ENCODE measurements at places on chromosomes 2 and 18. TPM values are rescaled to one million over a fixed set of nuclear protein-coding genes. Genes with fewer than 3 reads are reported as not detected.

The SP140 gene
- polyA plus RNA-seq: 0.85 TPM

The SERPINB5 gene
- 0.56 TPM for polyA plus RNA-seq

The FAM124B gene
- 7.0 TPM for polyA plus RNA-seq

The GYPC gene
- 133 TPM for polyA plus RNA-seq

The UGT1A5 gene
- polyA plus RNA-seq: not detected

The PSD4 gene
- polyA plus RNA-seq: 1.6 TPM

The UGT1A10 gene
- polyA plus RNA-seq: not detected

The SLC66A3 gene
- 12.6 TPM for polyA plus RNA-seq

The CPS1 gene
- 1.5 TPM for polyA plus RNA-seq

The ORMDL1 gene
- polyA plus RNA-seq: 52.1 TPM

- DNase-seq: no peak
These were observed 280.5 kb downstream of the CAMKMT start for GRCh38 chr2:44642123-44642857.

DNA sequence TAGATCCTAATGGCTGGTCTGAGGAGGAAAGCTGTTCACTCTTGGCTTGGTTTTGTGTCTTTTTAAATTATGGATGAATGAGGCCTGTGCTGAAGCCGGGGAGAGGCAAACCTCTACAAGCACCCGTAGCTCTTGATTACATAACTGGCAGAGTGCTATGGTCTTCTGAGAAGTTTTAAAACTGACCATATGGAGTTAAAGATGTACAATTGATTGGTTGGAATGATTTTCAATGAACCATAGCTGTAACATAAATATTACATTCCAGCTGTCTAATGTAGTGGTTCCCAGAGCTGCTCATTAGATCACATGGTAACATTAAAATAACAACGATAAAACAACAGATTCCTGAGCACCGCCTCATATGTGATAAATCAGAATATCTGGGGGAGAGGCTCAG is 71.1 kb upstream of the MAP4K3 start:
- no peak for DNase-seq

GRCh38 chr18:36441426-36442240 is 144.1 kb downstream of the FHOD3 start:
- peak; percentile 37 for DNase-seq

DNA sequence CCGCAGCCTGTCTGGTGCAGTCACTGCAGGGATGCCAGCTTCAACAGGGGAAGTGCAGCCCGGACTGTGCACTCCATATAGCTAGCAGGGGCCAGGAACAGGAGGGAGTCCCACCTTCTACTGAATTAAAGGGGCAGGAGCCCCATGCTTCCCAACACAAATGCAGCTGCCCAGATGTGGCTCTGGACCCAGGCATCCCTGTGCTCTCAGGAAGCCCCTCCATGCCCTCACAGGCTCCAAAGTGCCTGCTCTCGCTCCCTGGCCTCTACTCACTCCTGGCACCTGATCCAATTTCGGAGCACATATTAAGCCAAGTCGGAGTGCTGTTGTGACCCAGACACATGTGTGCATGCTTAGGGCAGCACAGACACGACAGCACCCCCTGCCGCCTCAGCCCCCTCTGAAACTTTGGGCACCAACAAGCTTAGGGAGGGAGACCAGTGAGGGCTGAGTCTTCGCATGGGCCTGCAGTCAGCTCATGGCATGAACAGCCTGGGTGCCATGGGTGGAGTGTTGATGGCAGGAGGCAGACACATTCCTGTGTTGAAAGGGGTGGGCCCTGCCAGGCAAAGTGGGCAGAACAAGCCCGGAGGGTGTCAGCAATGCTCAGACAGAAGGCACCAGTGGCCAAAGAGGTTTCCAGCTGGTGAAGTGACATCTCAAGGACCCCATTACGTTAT is 83.5 kb downstream of the ZNF804A start:
- no peak for DNase-seq

- DNase-seq: no peak
These were observed 14.0 kb upstream of the PDIA6 start for GRCh38 chr2:10826625-10827024.

GRCh38 chr2:201931475-201931874 is 102.2 kb upstream of the FZD7 start:
- DNase-seq: no peak

DNA sequence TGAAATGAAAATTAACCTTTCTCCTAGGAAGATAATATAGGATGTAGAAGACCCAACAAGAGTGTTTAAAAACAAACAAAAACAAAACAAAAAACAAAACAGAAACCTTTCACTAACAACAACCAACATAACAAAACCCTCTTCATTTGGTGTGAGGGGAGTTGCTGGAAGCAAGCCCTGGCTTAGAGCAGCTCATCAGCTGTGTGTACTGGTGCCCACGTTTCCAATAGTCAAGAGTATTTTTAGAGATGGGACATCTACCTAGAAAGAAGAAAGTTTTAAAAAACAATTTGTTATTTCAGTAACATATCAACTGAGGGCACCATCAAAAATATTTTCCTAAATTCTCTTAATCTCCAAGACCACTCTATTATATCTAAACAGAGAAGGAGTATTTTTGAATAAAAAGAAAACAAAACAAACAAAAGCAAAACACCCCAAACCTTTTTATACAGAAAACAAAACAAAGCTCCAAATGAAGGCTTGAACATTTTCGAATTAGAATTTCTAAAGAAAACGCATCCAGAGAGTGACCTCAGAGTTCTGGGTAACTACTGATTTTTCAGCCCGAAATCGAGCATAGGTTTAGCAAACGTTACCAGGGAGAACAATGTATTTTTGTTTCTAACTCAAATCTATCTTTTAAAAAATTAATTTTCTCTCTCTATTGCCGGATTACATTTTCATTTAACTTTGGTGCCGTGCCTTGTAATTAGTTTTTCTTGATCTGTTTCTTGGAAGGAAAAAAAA is 134.6 kb downstream of the INSIG2 start:
- DNase-seq: peak; percentile 20

DNA sequence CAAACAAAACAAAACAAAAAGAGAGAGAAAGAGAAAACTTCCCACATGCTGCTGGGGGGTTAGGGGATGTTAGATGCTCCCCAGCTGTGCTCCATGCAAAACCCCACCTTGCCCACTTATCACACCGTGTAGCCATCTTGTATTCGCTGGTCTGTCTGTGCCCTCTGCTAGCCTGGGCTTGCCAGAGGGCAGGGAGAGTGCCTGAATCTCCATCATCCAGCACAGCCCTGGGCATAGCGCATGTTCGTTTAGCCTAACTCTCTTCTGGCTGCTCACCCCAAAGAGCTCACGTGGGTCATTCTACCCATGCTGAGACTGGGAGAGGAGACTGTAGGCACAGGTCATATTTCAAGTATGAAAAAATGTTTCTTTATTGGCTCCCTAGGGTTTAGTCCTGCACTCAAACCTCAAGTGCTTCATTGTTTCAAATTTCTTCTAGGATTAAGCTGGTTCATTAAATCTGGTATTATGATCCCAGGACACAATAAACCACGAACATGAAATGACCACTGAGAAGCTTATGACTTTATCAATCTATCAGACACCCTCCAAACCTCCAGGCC is 100.5 kb downstream of the KCNF1 start:
- DNase-seq: no peak

DNA sequence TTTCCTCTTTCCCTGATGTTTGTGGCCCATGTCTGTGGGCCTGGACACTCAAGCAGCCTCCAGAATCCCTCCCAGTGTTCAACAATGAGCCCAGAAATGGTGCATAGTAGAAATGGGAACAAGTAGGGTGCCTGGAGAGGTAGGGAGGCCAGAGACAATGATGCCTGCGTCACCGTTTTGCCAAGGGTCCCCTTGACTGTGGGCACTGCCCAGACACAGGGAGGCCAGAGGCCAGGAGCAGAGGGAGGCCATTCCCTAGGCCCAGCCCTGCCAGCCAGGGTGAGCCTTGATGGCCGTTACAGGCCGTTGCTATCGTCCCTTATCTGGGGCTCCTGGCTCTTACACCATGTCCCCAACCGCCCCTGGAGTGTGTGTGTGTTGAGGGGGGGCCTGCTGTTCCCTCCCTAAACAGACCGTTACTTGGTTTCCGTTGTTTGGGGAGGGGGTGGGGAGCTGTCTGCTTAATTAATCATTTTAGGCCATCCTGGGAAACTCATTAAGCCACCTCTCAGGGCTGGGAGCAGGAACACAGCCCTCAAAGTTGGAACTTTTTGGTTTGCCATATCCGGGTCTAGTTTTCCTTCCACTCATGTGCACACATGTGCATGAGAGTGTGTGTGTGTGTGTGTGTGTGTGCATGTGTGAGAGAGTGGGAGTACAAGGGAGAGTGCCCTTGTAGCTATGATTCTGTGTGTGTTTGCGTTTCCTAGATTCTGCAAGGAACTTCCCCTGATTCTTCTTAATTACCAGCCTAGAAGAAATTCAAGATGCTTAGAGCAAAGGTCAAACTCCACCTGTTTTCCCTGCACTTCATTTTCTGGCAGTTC is 135.2 kb upstream of the HAAO start:
- DNase-seq: no peak

DNA sequence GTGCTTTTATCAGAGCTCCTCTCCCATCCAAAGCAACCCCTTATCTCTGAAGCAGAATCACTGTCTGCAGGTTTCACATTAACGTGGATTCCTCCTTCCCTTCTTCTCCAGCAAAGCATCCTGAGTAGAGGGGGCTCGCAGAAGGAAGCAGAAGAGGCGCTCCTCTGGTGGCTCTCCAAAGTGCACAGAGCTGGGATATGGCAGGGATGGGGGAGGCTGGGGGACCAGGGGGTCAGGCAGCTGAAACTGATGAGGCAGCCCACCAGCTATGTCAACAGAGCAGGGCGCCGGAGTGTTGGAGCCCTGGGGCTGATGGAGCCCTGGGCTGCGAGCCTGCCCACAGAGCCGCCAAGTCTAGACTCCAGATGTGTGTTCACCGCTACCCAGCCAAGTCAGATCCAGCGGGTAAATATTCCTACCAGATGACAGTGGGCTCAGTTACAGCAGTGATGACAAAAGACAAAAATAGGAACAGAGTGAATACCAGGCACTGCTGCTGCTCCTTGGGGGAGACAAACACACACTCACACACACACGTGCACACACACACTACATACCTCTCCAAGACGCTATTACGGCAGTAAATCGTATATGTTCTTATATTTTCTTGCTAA is 678.3 kb upstream of the ID2 start:
- DNase-seq: peak; percentile 77

- peak; percentile 32 for DNase-seq
These were observed 261.0 kb upstream of the CXCR4 start for GRCh38 chr2:136378712-136379595.

DNA sequence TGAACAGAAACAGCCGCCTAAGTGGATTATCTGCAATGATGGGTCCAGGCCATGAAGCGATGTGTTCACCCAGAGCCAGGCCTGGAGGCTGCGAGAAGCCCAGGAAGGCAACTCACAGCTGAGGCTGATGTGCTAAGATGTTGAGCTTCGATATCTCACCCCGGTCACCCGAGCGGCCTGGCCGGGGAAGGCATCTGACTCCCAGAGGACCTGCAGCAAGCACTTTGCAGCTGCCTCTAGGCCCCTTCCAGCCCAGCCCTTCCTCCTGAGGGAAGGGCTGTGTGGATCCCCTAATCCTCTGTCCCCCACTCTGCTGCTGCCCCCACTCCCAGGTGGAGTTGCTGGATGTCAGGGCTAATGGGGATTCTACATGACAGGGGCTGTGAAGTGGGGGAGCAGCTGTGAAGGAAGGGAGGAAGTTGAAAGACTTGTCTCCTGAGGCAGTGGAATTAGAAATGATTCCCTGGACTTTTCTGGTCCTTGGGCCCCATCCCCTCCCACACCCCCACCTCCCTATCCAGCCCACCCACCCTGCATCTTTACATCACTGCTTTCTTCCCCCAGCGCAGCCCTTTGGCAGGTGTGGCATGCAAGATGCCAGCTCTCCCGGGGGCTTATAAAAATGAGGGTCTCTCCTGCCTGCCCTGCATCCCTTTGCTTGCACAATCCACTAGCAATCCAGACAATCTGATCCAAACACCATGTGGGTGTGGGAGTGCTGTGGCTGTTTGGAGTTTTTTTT is 4.3 kb downstream of the ATP6V1B1 start:
- no peak for DNase-seq

GRCh38 chr2:233817995-233818638 is 36.2 kb downstream of the HJURP start:
- DNase-seq: no peak

DNA sequence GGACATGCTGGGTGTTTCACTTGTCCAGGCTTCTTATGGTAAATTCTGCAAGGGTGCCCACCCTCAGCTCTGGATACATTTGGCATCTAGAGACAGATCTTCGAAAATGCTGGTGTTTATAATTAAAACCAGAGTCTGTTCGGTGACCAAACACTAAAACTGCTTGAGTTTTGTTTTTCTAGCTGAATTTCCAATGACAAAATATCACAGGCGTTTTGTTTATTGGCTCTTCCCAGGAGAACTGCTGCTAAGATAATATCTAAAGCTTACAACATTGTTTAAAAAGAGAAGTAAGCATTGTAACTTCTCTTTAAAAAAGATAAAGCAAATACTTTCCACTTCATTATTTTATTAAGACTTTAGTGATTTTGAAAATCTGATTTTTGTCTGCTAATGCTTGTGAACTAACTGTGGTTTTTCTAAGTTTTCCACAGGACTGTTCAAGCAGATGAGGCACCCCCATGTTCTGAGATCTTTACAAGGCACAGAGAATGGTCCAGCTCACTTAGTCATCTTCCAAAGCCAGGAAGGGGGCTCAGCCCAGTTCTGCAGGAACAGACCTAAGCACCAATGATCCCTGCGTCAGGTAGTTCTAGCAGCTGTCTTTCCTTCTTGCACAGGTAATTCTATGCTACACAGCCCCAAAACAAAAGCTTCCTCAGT is 94.8 kb upstream of the LTBP1 start:
- no peak for DNase-seq

- DNase-seq: no peak
These were observed 50.0 kb downstream of the LPIN1 start for GRCh38 chr2:11796190-11797171.

DNA sequence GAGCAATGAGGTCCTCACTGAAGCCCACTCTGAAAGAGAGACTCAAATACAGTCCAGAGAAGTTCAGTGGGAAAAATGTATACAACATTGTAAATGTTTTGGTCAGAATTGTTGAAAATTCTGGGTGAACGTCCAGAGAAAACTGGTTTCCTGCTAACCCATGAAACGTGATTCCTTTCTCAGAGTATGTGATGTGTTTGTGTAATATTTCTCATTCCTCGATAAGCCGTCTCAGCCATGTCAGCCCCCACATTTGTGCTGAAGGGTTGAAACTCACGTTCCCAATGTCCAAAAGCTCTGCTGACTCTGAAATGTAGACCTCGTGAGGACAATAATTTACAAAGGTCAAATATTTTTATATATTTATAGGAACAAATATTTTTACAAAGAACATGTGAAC is 51.6 kb downstream of the BMP10 start:
- no peak for DNase-seq

GRCh38 chr2:135152361-135152760 is 100.3 kb downstream of the RAB3GAP1 start:
- no peak for DNase-seq

DNA sequence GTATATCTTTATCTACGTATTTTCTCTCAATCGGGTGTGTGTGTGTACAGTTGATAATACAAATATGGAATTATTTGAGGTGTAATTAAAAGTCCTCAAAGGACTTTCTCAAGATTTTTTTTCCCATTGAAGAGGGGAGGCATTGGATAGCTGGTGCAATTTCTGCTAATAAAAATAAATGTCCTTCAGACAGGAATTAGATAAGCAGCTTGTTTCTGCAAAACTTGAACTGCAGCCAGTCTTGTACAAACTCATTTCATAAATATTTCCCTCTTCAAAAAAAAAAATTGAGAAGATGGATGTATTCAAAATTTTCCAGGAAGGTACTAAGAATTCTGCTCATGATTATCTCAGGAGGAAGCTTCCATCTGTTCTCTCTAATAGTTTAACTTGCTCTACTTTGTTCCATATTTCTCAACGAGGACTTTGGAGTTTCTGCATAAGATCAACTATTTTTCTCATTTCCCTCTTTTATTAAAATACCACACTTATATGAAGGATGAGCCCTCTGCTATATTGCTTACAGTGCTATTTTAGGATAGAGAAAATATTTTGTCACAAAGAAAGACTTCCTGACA is 33.0 kb upstream of the GLS start:
- no peak for DNase-seq

All from hindlimb muscle (tissue), 1 donor.